T follicular helper cell (primary cell): ENCODE measurements at places on chromosomes 2 and 18.

GRCh38 chr2:158845859-158846258, 50.7 kb downstream of the DAPL1 start:
- no peak for DNase-seq

DNA sequence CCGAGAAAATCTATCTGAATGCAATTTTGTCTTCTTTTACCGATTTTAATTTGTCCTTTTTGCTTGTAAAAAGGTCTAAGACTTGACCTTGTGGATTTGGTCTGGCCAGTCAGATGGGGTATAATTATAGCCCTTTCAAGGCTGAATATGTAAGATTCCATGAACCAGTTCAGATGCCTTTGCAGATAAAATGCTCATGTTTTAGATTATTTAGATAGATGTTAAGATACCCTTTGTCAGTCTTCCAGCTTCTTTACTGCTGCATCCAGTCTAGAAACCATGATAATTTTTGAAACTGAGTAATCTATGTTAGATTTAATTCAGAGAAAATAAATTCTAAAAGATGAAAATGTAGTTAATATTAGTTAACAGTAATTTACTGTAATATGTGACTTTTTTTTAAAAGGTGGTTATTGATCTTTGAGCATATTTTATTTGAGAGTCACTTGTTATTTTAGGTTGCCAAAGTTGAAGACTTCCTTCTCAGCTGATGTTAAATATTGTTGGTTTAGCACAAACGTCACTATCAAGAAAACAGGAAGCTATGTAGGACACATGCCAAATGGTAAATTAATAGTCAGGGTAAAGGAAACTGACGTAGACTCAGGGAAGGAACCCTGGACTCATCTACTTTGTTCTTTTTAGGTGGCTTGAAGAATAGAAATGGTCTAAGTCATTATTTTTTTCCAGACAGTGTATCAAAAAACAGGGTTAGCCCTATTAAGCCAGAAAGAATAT, 29.8 kb downstream of the BABAM2 start:
- DNase-seq = no peak

GRCh38 chr18:53944721-53945120, 279.7 kb downstream of the MBD2 start:
- no peak for DNase-seq

- no peak for DNase-seq
Observed at GRCh38 chr2:232508251-232508650, 11.9 kb upstream of the PRSS56 start.

DNA sequence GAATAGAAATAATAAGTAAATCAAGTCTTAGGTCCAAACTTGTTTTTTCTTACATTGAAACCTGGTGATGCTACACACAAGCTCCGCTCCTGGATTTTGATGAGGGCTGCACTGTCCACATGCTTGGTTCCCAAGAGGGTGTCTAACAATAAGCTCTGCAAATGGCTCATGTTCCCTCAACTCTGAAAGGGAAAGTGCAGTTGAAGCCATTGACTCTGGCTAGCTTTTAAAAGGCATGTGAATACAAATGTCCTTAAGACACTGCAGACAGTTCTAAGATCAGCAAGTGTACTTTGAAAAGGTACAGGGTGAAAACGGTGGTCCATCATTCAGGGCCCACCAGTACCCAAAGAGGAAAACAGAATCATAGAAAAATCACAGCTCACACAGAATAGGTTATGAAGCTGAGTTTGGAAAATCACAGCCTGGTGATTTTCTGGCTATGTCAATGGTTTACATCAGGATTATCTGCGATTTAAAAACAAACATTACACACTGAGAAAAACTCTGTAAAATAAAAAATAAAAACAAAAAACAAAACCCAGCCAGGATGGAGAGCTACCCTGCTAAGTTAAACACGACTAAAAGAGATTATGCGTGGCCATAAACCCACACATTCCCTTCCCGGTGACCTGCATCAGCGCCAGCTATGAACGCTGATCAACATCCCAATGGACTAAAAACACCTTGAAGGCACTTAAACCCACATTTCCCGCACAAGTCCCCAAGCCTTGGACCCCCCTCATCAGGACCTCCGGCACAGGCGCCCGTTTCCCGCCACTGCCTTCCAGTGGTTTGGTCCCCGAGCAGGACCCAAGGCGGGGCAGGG, 554 bp downstream of the PFN4 start:
- no peak for DNase-seq

- no peak for DNase-seq
Observed at GRCh38 chr2:223366566-223366965, 235.6 kb downstream of the SCG2 start.

DNA sequence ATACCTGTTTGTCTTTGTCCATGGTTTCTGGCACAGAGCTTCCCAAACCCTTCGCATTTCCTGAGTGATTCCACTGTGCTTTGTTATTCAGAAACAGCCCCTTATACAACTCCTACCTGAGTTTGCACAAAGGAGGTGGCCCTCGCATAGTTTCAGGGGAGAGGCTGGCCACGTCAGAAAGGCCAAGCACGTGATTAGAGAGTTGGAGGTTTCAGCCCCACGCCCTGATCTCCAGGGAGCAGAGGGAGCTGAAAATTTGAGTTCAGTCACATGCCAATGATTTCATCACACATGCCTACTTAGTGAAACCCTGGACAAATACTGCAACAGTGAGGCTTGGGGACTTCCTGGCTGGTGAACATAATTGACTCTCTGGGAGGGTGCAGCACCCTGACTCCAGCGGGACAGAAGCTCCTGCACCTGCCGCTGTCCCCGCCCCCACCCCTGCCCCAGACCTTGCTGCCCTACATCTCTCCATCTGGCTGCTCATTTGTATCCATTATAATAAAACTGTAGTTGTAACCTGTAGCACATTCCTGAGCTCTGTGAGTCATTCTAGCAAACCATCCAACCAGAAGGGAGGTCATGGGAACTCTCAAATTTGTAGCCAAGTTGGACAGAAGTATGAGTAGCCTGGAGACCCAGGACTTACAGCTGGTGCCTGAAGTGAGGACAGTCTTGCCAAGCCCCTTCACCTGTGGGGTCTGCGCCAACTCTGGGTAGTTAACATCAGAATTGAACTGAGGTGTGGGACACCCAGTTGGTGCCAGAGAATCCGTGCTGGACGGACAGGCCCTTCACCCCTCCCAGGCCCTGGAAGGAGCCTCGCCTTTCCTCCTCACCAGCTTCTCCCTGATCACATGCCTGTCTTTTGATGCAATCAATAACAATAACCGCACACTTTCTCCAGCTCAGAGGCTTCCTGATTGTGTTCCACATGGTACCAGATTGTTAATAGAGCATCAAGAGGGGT, 224.3 kb downstream of the ANAPC1 start:
- no peak for DNase-seq

DNA sequence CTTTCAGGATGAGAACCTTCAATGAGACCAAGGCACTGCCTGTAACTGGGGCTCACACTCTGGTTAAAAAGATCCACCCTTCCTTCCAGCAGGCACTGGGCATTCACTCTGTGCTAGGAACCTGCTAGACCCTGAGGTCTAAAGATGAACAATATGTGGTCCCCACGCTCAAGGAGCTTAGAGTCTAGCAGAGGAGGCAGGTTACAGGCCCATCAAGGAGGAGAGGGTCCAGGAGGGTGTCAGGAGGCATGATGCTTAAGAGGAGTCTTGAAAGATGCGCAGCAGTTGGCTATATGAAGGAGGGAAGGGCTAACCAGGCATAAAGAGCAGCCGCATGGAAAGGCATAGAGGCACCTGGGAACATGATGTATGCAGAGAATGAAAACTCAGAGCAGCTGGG, 4.5 kb downstream of the ANKRD53 start:
- DNase-seq = no peak

- DNase-seq = no peak
Observed at GRCh38 chr2:65067806-65068553, 11.8 kb downstream of the CEP68 start.

DNA sequence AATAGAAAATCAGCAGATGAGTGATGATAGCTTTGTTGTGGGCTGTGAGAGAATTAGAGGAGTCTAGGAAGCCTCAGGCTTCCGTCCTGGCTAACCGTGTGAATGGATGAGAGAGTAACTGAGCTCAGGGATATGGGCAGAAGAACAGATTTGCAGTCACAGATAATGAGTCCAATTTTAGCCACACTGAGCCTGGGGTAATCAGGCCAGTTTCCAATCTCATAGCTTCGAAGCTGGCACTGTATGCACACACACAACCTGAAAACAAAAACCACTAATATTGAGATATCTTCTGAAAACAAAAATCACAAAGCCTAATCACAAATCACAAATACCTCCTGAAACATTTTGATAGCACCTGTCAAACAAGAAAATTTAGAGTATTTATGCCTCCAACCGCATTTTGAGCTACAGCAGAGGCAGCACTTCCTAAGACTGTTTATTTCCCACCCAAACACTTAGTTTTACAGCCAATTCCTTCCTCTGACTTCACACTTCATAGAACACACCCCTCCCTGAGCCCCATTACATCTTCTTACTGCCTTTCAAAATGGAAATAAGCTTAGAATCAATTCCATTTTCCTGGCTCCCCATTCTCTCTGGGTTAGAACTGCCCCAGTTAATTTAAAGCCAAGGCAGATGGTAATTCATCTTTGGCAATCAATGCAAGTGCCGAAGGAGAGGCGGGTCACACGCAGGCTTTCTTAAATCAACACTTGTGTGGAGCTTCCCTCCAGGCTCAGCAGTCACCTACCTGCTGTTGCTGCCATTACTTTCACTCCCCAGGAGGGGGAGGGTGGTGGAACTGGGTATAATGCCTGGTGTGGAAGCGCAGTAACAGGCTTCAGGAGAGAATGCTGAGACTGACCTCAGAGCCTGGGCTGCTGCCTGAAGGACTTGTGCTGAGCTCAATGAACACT, 18.9 kb downstream of the TTR start:
- no peak for DNase-seq

DNA sequence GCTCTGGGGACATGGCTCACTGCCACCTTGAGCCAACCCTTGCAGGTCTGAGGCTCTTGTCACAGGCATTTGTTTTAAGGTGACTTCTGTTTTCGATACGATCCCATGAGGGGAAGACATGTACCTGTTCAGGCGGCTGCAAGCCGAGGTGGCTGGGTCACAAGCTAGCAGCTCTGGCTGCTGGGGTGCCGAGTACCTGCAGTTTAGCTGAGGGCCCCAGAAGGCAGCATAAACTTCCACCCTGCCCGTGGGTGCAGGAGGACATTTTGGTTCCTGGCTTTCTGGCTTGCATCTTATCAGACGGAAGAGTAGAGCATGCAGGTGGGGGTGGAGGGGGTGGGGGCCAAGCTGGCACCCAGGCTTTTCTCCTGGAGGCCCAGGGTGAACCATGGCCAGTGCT, 28.4 kb downstream of the COA5 start:
- no peak for DNase-seq

- no peak for DNase-seq
Observed at GRCh38 chr2:74924463-74925265, 33.8 kb upstream of the POLE4 start.

DNA sequence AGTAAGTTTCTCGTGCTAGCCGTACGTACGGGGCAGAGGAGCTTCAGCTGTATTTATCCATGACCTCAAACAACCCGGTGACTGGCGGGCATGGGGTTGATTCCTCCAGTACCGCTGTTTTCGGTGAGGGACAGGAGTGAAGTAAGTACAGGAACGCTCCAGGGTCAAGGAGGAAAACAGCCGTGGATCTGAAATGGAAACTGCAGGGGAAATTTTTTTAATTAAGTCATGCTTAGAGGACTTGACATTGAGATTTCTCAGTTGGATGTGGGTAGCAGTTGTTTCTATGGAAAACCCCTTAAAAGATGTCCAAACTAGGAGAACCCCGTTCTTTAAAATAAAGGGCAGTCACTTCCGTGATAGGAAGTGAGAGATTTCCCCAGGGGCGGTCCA, 1.2 kb downstream of the RAB12 start:
- DNase-seq = no peak

DNA sequence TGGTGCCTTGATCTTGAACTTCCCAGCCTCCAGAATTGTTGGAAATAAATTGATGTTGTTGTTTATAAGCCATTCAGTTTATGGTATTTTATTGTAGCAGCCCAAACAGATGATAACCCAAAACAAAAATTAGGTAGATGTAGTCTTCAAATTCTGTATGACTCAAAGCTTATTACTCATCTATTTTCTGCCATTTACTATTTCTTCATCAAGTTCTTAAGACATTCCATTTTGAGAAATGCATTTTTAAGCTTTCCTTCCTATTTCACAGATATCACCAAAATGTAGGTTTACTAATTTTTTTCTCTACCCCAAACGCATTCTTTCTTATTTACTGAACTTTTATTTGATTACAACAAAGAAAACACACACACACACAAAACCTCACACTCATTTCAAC, 148.2 kb downstream of the RND3 start:
- no peak for DNase-seq

- DNase-seq = no peak
Observed at GRCh38 chr18:3088449-3088848, 75.5 kb upstream of the LPIN2 start.

DNA sequence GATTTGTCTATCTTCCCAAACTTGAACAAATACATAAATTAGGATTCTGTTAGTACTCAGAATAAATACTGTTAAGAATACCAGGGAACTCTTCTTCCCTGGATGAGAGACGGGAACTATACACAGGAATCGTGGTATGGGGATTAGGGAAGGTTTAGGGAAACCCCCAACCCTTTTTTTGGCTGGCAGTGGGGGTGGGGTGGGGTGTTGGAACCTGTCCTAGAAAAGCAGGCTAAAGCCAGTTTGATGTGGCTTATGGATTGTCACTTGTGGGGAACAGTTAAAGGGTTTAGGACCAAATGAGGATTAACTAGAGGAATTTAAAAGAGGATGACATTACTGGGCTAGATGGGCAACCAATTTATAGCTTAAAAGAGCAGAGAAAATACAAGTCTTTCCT, 1.8 kb downstream of the SLC4A10 start:
- DNase-seq = no peak

DNA sequence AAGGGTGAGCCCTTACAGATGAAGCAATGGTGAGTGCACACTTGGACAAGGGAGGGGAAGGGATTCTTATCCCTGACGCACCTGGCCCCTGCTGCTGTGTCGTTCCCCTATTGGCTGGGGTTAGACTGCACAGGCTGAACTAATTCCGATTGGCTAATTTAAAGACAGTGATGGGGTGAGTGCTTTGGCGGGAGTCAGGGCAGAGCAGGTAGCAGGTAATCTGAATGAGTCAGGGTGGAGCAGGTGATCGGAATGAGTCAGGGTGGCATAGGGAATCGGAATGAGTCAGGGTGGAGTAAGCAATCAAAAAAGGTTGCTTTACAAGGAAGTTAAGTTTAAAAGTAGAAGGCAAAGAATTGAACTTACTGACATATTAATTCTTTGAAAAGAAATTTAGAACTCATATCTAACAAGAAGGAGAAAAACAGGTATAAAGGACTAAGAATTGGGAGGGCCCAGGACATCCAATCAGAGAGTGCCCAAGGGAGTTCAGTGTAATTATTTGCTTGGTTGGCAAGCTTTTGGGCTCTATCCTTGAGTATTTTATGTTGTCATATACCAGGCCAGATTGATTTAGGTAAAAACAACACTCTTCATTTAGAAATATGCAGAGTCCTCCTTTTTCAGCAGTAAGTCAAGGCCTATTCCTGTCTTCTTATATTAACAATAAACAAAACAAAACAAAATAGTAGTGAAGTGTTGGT, 52.3 kb upstream of the RALBP1 start:
- DNase-seq = no peak
